Fibroblast of skin of abdomen (primary cell): ENCODE measurements at places on chromosomes 13 and 19.

GRCh38 chr13:112828756-112829155, 138.9 kb downstream of the ATP11A start:
- DNase-seq = no peak

DNA sequence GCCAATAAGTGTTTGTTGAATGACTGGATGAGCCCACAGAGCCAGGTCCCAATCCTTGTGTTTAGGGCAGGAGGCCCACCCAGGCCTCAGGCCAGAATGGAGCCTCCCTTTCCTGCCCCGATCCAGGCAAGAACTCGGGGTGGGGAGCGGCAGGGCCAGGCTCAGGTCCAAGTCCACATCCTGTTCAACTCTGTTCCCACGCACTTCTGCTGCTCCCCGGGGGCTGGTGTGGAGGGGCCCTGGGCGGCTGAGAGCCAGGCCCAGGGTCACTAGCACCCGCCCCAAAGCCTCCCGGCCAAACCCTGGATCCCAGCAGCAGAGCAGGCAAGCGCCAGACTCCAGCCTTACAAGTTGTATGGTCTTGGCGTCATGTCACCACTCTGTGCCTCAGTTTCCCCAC, 8.0 kb downstream of the ANGPTL8 start:
- DNase-seq = no peak

GRCh38 chr19:51719251-51719988, 4.4 kb downstream of the HAS1 start:
- DNase-seq = no peak

DNA sequence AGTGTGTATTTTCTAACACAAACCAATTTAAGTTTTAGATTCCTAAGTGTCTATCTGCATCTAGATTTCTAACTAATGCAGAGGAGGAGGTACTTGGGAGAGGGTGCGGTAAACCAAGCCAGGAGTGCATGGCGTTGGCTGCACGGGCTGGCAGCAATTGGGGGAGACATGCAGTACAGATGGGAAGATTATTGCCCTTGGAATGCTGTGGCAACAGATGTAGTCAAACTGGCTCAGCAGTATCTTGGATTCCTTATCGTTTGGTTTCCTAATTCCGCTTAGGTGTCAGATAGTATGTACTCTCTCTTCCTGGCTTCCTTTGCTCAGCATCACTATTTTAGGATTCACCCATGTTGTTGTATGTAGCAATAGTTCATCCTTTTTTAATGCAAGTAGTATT, 29.4 kb upstream of the STK24 start:
- no peak for DNase-seq

DNA sequence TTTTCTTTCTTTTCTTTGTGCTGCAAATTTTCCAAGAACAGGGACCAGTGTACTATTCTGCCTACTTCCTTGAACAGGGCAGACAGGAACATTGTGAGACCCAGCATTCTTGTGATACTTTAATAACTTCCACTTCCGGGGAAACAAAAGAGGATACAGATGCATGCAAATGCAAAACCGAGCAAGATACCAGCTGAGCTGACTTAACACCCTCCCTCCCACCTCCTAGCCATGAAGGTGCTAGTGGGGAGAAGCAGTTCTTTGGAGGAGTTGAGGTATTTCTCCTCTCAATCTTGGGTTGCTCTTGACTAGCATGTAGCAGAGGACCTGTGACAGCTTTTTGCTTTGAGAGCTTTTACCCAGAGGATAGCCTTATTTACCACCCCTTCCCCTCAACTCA, 111.2 kb downstream of the KLF5 start:
- DNase-seq = peak; percentile 9

DNA sequence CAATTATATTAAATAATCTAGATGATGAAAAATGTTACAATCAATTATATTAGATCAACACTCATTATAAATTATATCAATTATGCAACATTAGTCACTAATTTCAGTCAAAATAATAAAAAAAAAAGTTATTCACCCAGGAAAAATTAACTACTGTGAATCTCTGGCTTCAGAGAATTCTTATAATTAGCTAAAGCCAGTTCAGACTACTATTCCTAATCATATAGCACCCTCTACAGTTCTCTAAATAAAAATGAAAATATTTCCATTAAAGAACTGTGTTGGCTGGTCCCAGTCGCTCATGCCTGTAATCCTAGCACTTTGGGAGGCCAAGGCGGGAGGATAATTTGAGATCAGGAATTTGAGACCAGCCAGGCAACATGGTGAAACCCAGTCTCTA, 33.0 kb downstream of the XPO4 start:
- DNase-seq = peak; percentile 13

DNA sequence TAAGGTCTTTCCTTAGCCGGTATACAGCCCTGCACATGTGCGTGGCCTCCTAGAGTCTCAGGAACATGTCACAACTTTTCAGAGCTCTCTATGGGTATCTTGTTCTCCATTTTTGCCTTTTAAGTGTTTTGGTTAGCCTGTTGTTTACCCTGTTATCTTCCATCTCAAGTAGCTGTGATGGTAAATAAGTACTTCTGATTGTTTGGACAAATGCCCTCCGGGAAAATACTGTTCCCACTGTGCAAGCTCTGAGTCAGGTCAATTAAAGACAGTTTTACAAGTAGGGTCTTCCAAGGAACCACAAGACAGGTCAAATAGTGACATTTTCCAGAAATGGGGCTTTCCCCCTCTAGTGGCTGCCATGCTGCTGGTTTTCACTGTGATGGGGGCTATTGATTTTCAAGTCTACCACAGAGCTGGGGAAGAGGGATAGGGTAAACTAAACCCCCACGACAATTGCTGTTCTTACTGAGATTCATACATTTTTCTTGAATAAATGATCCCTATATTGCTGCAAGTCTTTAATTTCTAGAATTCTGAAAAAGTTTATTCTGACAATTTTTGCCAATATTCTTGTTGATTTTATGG, 109.5 kb downstream of the TM9SF2 start:
- DNase-seq = no peak

DNA sequence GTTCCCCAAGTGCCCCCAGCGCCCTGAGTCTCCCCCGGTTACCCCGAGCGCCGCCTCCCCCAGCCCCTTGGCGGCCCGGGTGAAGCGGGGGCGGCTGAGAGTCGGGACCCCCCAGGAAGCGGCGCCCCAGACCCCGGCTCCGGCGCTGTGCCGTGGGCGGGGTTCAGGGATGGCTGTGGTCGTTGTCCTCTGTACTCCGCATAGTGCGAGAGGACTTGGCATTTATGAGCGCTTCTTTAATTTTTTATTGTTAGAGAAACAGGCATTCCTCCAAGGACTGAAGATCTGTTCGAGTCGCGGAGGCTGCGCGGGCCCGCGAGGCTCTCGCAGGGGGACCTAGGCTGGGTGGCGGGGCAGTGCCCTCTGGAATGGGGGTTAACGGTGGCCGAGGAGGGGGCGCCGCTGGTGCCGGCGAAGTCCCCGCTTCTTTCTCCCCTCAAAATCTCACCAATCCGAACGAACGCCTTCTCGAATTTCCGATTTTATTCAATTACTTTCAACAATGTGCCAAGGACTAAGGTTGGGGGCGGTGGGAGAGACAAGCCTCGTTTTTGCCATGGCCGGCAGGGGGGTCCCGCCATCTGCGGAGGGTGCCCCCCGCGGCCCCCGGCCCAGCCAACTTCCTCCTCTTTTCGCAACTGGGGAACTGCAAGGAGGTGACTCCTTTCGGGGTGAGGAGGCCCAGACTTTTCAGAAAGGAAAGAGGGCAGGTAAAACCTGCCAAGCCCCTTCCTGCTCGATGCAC, 596 bp upstream of the GJB2 start:
- no peak for DNase-seq

DNA sequence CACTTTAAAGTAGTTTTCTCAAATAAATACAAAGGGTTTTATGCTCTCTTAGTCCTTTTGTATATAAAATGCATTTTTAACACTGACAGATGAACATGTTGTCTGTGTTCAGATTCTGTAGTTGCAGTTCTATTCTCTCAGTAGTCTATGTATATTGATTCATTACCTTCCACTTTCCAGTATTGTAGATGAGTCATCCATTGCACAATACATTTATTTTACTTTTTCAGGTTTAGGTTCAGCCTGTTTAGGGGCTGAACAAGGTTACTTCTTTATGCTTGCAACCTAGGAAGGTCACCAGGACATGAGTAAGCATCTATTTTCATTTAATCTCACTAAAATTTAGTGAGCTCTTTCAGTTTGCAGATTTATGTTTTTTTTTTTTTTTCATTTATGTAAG, 173.6 kb downstream of the NALCN start:
- peak; percentile 21 for DNase-seq

- peak; percentile 65 for DNase-seq
Measured at GRCh38 chr13:114118511-114119123, 13.8 kb downstream of the RASA3 start.

DNA sequence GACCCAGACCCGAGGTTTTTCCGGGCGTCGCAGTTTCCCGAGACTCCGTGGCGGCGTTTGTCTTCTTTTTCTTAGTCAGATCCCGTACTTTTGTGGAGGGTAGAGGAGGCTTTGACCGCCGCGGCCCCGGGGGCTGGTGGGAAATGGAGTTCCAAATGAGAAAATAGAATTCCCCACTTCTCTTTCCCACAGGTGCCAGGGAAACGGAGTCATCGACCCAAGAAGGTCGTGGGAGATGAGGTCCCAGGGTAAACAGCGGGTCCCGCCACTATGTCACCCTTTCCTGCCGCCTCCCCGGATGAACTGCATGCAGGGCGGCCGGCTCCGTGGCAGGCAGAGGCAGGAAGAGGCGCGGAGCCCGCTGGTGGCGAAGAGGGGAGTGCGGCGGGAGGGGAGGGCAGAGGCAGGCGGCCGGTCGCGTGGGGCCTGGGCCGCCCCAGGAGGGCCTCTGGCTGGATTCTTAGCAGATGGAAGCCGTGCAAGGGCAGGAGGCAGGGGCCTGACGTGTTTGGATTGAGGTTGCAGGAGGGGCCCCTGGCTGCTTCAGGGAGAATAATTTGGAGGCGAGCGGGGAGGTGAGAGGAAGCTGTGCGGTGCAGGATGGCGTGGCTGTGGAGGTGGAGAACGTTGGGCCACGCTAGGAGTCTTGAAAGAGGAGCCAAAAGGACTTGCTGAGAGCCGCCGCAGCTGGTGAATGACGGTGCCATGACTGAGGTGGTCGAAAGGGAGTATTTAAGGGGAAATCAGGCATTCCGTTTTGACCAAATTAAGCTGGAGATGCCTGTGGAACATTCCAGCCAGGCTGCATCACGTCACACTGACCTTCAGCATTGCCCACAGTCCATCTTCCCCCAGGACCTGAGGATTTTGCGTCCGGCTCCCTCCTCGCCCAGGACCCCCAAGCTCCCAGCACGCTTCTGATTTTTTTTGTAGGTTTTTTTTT, 11.7 kb downstream of the CYTH2 start:
- peak; percentile 55 for DNase-seq

DNA sequence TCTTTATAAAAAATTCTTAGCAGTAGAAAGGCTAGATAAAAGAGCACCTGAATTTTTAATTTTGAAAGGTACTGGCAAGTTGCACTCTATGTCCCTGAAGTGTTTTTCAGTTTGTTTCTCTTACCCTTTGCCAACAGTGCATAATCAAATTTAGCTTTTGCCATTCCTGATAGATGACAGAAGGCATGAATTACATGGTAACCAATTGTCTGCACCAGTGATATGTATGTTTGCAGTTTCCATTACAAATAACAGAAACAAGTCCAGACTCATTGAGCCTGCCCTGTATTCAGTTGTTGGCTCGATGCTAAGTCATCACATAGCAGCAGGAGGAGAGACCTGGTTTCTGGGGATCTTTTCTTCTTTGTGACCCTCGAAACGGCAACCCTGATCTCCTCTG, 309.8 kb downstream of the DNAJC15 start:
- no peak for DNase-seq

- peak; percentile 73 for DNase-seq
Measured at GRCh38 chr13:106230450-106230849, 305.0 kb downstream of the EFNB2 start.

DNA sequence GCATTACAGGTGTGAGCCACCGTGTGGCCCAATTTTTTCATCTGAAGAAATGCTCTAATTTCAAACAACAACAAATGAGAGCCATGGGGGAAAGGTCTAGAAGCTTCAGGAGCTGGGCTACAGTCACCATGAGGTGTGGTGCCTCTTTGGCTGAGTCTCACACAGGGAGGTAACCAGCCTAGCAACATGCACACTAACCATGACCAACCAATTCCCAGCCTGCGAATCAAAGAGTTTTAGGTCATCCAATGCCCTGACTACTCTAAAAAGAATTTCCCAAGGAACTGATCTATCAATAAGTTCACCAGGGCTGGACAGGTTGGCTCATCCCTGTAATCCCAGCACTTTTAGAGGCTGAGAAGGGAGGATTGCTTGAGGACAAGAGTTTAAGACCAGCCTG, 29.9 kb downstream of the PBX4 start:
- peak; percentile 34 for DNase-seq

DNA sequence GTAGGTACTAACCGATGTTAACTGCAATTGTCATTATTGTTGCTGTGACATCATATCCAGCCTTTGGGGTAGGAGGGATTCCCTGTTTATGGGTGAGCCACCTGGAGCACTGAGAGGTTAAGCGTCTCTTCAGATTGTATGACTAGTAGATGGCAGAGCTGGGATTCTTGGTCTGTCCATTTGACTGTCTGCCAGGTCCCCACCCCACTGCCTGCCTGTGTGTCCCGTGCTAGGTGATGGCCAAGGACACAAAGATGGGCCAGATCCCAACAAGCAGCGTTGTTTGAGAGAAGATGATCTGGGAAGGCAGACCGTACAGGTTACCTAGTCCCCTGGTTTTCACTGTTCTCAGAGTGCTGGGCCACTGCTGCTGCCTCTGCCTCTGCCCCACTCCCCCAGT, 16.6 kb downstream of the PPP2R1A start:
- DNase-seq = no peak

DNA sequence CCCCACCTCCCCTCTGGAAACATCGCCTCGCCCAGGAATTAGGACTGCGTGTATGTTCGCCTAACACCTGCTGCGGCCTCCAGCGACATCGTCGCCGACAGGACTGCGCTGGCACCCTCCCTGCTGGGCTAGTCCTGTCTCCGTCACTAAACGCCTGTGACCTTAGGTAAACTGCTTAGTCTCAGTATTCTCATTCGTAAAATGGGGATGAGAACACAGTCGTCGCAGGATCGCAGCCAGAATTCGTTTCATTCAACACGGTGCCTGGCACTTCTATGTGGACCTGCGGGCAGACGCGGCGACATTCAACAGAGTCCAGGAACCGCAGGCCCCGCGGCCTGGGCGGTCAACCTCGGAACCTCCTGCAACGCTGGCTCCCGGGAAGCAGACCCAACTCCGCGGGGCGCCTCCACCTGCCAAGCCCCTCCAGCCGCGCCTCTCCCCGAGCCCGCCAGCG, 485 bp downstream of the CRYL1 start:
- DNase-seq = no peak

GRCh38 chr19:4597278-4597974, 37.9 kb upstream of the SEMA6B start:
- no peak for DNase-seq

- DNase-seq = no peak
Measured at GRCh38 chr19:13060233-13060963, 42.3 kb downstream of the LYL1 start.

DNA sequence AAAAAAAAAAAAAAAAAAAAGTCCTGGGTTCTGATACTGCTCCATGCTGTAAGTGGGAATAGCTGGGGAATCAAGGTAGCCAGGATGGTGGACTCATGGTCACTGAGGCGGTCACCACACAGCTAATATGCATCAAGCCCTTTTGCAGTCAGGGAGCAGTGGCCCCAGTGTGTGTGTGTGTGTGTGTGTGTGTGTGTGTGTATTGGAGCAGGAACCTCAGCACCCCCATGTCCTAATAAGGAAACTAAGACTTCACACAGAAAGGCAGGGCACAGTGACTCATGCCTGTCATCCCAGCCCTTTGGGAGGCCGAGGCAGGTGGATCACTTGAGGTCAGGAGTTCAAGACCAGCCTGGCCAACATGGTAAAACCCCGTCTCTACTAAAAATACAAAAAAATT, 12.0 kb downstream of the B3GNT3 start:
- no peak for DNase-seq
